Fibroblast of lung (primary cell): ENCODE measurements at places on chromosomes 5 and 9. TPM values are rescaled to one million over a fixed set of nuclear protein-coding genes. Genes with fewer than 3 reads are reported as not detected.

ESM1 gene
- total RNA-seq: 1.5 and 1.8 TPM in 2 replicates

SLC35A4 gene
- total RNA-seq: 9.0 and 21.5 TPM in 2 replicates

LHX3 gene
- not detected in 2 replicates for total RNA-seq

SLC22A4 gene
- 1.3 and 4.1 TPM in 2 replicates for total RNA-seq

LRRC14B gene
- not detected in 2 replicates for total RNA-seq

BAAT gene
- not detected in 2 replicates for total RNA-seq

IFNA16 gene
- total RNA-seq: not detected in 2 replicates

TEX48 gene
- not detected in 2 replicates for total RNA-seq

PCDHB13 gene
- 0.26 and 1.5 TPM in 2 replicates for total RNA-seq

TSPAN17 gene
- 29.0 and 35.2 TPM in 2 replicates for total RNA-seq

TRPM6 gene
- under 0.01 TPM in 2 replicates for total RNA-seq

DBH gene
- total RNA-seq: not detected in 2 replicates

EIF4EBP3 gene
- 1.8 and 2.3 TPM in 2 replicates for total RNA-seq

SLC1A3 gene
- 3.1 and 3.3 TPM in 2 replicates for total RNA-seq

ZNF618 gene
- 5.4 and 8.6 TPM in 2 replicates for total RNA-seq

PCDHB9 gene
- total RNA-seq: 0.26 and 0.99 TPM in 2 replicates

SLC34A3 gene
- total RNA-seq: not detected in 2 replicates

IRX4 gene
- not detected in 2 replicates for total RNA-seq

FAM221B gene
- total RNA-seq: not detected in 2 replicates

PLGRKT gene
- 12.6 and 17.3 TPM in 2 replicates for total RNA-seq

PCDHGC5 gene
- 1.3 and 2.6 TPM in 2 replicates for total RNA-seq

FRMD3 gene
- under 0.01 and 0.66 TPM in 2 replicates for total RNA-seq

SETX gene
- total RNA-seq: 78.1 and 78.3 TPM in 2 replicates

CLK4 gene
- 23.4 and 27.9 TPM in 2 replicates for total RNA-seq

SMIM15 gene
- 42.4 and 64.6 TPM in 2 replicates for total RNA-seq

CDH10 gene
- under 0.01 and 0.17 TPM in 2 replicates for total RNA-seq

DIMT1 gene
- 20.8 and 26.4 TPM in 2 replicates for total RNA-seq

ORM2 gene
- not detected in 2 replicates for total RNA-seq

TMEM215 gene
- not detected in 2 replicates for total RNA-seq

SLC25A2 gene
- total RNA-seq: 0.66 TPM in 1 of 2 replicates, not detected in the other

STPG3 gene
- total RNA-seq: not detected in 2 replicates

S100Z gene
- not detected in 2 replicates for total RNA-seq

TOMM5 gene
- total RNA-seq: 113 and 128 TPM in 2 replicates

ECM2 gene
- 6.8 and 10.0 TPM in 2 replicates for total RNA-seq

S1PR3 gene
- 20.5 and 23.1 TPM in 2 replicates for total RNA-seq

IL4 gene
- not detected in 2 replicates for total RNA-seq

IL9 gene
- total RNA-seq: not detected in 2 replicates

SLC44A1 gene
- 36.2 and 54.2 TPM in 2 replicates for total RNA-seq

DOCK8 gene
- under 0.01 TPM in 2 replicates for total RNA-seq

F2RL2 gene
- 13.1 and 82.6 TPM in 2 replicates for total RNA-seq

CORO2A gene
- total RNA-seq: under 0.01 and 0.50 TPM in 2 replicates

ARHGEF37 gene
- total RNA-seq: 3.1 and 5.3 TPM in 2 replicates

IL5 gene
- not detected in 2 replicates for total RNA-seq

CDH9 gene
- not detected in 2 replicates for total RNA-seq

PCDHA4 gene
- 0.51 and 1.2 TPM in 2 replicates for total RNA-seq

TOR1B gene
- total RNA-seq: 18.7 and 20.3 TPM in 2 replicates

FAM78A gene
- total RNA-seq: 0.33 and 0.51 TPM in 2 replicates

HTR1A gene
- total RNA-seq: not detected in 2 replicates

TLE4 gene
- 9.8 and 13.5 TPM in 2 replicates for total RNA-seq

CARD9 gene
- total RNA-seq: 1.0 and 3.3 TPM in 2 replicates

ADAMTSL1 gene
- total RNA-seq: 11.6 and 27.9 TPM in 2 replicates

GFPT2 gene
- 19.3 and 26.7 TPM in 2 replicates for total RNA-seq

ANKRD18B gene
- under 0.01 and 0.17 TPM in 2 replicates for total RNA-seq

CYLC2 gene
- not detected in 2 replicates for total RNA-seq

C5orf24 gene
- total RNA-seq: 33.6 and 40.0 TPM in 2 replicates

LRRC19 gene
- not detected in 2 replicates for total RNA-seq

ISL1 gene
- total RNA-seq: not detected in 2 replicates

SQSTM1 gene
- total RNA-seq: 1,096 and 1,894 TPM in 2 replicates
